ENCODE measurements at places on chromosomes 12 and 14.

GRCh38 chr12:40829738-40830144 is 137.5 kb downstream of the CNTN1 start:
- DNase-seq = no peak

- DNase-seq = no peak
Observed at GRCh38 chr12:11746024-11746771, 96.7 kb downstream of the ETV6 start.

DNA sequence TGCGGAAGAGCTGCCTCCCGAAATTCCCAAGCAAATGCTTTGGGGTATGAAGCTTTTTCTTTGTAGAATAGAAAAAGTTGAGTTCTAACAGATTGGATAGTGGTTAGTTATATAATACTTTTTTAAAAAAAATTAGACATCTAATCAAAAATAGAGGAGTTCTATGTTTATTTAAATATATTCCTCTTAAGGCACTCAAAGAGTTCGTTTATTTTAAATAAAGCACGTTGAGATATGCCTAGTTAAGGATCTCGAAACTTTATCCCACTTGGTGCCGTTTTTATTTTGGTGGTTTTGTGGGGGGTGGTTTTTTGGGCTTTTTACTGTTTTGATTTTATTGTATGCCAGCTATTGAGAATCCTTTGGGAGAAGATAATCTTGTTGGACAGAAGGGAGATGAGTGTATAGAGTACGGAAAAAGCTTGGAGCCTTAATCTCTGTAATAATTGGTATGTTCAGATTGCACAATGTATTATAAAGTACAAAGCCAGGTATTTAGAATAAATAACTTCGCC is 10.7 kb upstream of the SNAPC1 start:
- DNase-seq = no peak

- DNase-seq = no peak
Observed at GRCh38 chr12:81722004-81722403, 37.1 kb downstream of the PPFIA2 start.

DNA sequence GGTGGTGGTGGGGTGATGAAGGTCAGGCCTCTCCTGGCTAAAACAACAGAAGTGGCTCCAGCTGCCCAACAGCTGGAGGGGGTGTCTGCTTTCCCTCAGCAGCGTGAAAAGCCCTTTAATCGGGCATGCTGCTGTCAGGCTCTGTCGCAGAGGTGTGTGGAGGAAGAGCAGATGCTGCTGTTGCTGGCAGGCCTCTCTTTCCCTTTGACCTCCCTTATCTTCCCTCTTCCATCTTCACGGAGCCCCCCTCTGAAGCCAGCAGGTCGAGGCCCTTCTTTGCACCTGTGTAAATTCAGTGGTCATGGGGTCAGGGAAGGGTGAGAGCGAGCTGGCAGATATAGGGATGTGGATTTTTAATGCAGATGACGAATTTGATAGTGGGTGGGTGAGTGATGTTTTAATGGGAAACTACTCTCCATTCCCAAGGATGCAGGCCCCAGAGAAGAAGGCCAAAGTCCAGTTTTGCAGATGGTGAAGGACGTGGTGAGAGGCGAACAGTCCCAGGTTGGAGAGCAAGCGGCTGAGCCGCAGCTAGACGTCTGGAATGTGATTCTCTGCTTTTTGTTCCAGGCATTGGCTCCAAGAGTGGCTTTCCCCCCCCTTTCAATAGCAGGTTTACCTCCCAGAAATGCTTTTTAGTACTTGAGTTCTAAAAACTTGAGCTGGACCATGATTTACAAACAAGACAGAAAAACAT is 64.0 kb downstream of the SMOC1 start:
- no peak for DNase-seq

GRCh38 chr12:102551186-102551585 is 70.8 kb upstream of the IGF1 start:
- DNase-seq = no peak

- no peak for DNase-seq
Observed at GRCh38 chr14:75339059-75339458, 60.4 kb downstream of the FOS start.

DNA sequence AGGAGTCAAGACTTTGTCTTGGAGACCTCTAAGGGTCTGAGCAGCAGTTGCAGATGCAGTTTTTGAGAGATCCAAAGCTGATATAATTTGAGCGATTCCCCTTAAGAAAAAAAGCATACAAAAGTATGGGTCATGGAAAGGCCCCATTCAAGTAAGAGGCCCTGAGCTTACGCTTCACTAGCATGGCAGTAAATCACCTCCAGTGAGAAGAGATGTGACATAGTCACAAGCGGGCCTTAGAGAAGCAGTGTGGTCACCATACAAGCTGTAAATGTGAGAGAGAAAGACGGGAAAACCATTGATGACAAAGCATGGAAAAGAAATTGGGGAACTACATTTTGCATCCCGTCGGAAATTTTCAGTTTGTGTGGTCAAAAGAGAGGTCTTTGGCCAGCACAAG is 70.6 kb upstream of the GSC start:
- DNase-seq = no peak

- DNase-seq = no peak
Observed at GRCh38 chr12:18492372-18493025, 231.2 kb downstream of the PIK3C2G start.

GRCh38 chr14:96002498-96002884 is 36.7 kb upstream of the C14orf132 start:
- no peak for DNase-seq

- DNase-seq = no peak
Observed at GRCh38 chr12:623865-624372, 39.3 kb downstream of the NINJ2 start.

DNA sequence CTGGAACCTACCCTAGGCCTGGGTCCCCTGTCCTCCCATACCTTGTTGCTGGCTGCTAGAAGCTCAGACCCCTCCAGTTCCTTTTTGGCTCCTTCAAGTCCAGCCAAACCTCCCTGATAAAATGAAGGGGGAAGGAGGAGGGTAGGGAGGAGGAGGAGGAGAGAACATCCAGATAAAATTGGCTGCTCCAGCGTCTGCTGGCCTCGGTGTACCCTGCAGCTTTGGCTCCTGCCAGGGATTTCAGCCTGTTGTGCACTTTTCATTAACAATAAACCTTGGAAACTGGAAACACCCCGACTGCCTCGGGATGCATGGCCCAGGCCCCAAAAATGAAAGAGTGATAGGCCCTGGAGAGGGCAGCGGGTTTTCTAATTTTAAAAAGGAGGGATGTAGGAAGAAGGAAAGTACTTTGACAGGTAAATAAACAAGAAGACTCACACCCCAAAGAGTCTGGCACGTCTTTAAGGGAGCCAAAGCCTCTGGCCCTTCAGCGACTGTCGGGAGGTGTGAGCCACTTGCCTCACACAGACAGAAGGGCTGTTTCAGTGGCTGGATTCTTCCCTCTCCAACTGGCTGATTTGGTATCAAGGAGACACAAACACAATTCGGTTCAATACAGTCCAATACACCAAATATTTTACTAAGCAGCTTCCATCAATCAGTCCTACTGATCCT is 49.8 kb downstream of the NUAK1 start:
- DNase-seq = no peak

DNA sequence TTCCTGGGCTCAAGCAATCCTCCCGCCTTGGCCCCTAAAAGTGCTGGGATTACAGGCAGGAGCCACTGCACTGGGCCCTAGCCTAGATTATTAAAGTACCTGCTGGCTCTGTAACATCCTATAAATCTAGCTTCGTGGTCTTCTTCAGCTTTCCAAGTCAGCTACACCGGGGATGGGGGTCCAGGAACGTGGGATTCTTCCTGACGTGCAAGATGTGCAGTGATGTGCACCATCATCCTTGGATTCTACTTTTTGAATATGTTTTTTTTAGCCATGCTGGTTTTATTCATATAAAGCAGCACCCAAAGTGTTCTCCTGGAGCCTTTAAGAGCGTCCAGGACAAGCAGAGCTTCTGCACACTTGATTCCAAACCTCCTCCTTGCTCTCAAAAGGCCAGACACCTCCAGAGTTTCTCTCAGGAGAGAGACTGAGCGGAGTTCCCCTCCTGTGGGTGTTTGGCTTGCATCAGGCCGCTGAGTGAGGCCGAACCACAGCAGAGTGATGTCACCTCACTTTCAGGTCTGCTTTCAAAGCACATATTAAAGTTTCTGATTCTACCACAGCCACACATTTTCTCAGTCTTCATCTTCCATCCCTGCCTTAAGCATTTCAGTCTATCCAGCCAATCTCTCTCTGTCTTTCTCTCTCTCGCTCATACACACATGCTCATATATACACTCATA is 33.4 kb downstream of the VCPKMT start:
- DNase-seq = peak; percentile 72

GRCh38 chr12:21566907-21567394 is 37.7 kb downstream of the GYS2 start:
- DNase-seq = no peak

GRCh38 chr12:4719821-4720636 is at the start of gene GALNT8:
GALNT8 (plus strand) TSS chr12:4720400; CDS start chr12:4720678, 278 bp downstream.
- no peak for DNase-seq

DNA sequence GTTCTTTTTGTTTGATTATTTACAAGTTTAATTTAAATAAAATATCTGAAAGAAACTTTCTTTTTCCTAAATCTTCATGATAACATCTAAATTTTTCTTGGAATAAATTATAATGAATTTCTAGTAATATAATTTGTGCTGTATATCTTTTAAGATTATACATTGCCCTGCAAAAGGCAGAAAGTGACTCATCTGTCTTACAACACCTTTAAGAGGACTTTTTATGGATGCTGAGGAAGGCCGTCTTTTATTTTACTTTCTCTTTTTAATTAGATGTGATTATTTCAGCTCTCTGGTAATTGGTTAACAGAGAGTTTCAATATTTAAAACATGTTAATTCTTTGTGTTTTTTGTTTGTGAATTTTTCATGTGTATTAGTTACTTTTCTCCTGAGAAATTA is 598.4 kb downstream of the RPL10L start:
- DNase-seq = no peak

- DNase-seq = no peak
Observed at GRCh38 chr12:117486840-117487659, 125.6 kb upstream of the NOS1 start.

DNA sequence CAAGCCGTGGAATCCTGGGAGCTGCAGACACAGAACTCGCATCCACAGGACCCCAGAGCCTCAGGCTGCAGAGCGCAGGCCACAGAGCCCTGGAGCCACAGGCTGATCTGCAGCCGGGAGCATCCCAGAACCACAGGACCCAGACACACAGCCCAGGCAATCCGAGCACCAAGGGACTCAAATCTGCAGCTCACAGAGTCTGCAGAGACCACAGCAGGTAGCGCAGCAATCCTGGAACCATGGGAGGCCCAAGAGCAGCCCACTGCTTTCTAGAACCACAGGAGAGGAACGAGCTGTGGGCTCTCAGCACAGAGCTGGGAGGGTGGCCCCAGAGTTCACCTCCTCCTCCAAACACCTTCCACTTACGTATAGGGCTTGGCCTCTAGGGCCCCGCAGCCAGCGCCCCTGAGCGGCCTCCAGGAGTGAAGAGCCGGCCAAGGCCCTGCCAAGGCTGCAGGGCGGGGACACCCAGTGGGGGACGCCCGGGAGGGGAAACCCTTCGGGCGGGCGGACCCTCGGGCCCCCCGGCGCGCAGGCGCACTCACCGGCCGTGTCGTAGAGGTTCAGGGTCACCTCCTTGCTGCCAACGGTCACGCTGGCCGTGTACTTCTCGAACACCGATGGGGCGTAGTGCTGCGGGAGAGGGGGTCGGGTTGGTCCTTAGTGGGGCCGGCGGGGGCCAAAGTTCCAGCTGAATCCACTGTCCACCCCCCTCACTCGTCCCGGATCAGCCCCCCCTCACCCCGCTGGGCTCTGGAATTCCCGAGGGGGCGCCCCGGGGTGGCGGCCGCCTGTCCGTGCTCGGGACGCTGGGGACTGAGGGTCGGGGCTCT is 665 bp downstream of the RHOF start:
- DNase-seq = peak; percentile 66

- DNase-seq = no peak
Observed at GRCh38 chr14:71591231-71591630, 341.0 kb upstream of the RGS6 start.

DNA sequence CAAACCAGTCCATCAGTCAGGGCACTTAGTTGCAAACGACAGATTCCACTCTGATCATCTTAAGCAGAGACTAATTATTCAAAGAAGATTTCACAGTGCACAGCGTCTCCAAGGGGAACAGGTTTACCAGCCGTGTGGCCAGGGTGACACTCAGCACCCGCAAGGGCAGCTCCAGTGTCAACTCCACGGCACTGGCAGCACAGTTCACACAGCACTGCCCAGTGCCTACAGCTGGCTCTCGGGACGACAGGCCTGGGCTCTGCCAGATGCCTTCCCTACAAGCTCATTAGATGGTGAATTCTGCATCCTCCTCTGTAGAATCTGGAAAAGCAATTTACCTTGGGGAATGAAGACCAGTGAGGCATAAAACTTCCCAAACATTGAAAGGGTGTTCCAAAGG is 4.9 kb downstream of the OR10P1 start:
- DNase-seq = no peak

DNA sequence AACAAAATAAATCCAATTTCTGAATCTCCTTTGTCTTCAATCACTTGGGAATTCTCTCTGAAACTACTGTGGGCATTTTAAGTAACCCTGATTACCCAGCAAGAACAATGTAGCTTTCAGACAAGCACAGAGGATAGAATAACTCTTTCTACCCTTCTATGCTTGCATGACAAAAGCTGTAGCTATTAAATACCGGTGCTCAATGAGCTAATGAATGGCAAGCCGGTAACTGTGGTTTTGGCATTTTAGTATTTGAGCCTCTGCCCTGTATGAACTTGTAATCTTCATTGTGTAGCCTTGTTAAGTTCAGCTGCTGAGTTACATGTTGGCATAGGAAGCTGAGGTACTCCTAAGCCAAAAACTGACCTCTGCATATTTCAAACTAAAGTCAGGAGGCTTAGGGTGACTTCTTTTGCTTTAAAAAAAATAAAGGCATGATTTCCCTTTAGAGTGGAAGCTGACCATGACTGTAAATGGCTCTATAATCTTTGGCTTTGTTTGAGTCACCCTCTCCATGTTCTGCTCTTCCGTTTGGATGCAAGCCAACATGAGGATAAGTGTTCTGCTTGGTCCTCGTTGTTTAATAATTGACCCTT is 171.0 kb upstream of the HIF1A start:
- no peak for DNase-seq

GRCh38 chr14:61146899-61147298 is 134.2 kb downstream of the TMEM30B start:
- no peak for DNase-seq

All from activated CD4-positive, CD25-positive, alpha-beta regulatory T cell treated with anti-CD3 and anti-CD28 coated beads, Interleukin-2, amount 50 U/mL, for 72 hours (primary cell).